Kidney (tissue), 22 donors: ENCODE measurements at places on chromosomes 4 and X. TPM values are rescaled to one million over a fixed set of nuclear protein-coding genes. Genes with fewer than 3 reads are reported as not detected.
A peak's percentile ranks its signal among the peaks of the same experiment; 100 is the strongest.

MAP9 gene
- 20.1 TPM for total RNA-seq

GRCh38 chr4:153074936-153075630, 129.2 kb upstream of the TRIM2 start:
- H3K36me3 ChIP-seq = no peaks in the 10 kb centered on the region
- H3K27ac ChIP-seq = no peak overlapping the region
- no peaks in the 10 kb centered on the region for H3K4me1 ChIP-seq
- H3K27me3 ChIP-seq = no peaks in the 10 kb centered on the region

DNA sequence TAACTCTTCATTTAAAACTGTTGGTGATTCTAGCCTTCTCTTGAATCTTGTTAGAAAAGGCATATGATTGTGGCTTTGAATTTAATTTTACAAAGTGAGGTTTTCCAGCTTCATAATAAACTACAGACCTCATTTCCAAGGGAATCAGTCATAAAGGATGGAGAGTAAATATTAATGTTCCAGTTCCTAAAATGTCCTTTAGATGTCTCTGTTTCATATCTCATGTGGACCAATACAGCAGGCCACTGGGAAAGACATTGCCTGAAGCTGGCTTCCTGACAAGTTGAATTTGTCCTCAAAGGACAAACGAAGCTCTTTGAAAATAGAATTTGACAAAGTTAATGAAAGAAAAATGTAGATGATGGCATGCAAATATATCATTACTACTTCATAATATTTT, 125.4 kb downstream of the ZNF330 start:
- peak; percentile 67 for DNase-seq
- no peak overlapping the region for H3K27ac ChIP-seq
- H3K27me3 ChIP-seq = no peaks in the 10 kb centered on the region
- H3K36me3 ChIP-seq = no peaks in the 10 kb centered on the region
- H3K4me1 ChIP-seq = peaks cover 4% of the 10 kb centered on the region

F8 gene
- 41.3 TPM for total RNA-seq

- no peaks in the 10 kb centered on the region for H3K36me3 ChIP-seq
- H3K27ac ChIP-seq = no peak overlapping the region
- no peak overlapping the region for H3K4me3 ChIP-seq
Observed at GRCh38 chr4:28505064-28505463, 1644.4 kb downstream of the STIM2 start.

DCAF8L2 gene
- total RNA-seq = not detected

DNA sequence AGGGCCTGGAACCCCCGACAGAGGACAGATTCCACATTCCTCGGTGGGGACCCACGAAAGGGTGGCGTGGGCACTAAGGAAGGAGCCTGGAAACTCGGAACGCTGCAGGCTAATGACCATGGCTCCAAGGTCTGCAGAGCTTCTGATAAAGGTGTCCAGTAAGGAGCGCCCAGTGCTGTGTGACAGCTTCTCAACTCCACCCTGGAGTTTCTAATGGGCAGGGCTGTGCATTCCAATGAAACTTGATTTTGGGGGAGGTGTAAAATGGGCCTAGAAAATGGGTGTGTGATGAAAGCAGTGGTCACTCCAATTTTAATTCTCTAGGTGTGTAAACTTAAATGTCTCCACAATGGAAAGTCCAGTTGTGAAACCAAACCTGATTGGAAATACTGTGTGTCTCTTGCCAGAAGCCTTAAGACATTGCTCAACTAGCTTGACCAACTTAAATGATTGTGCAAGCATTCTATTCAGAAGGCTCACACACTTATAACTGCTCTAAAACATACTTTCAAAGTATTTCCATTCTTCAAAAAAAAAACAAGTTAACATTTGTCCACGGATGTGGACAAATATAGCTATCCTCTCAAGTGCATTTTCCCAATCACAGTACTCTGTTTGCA, 52.1 kb downstream of the XAGE2 start:
- H3K27ac ChIP-seq = no peak overlapping the region
- no peaks in the 10 kb centered on the region for H3K4me1 ChIP-seq
- H3K4me3 ChIP-seq = no peak overlapping the region

SULT1B1 gene
- total RNA-seq = 4.7 TPM

ALG13 gene
- total RNA-seq = 45.5 TPM

BDH2 gene
- total RNA-seq = 104 TPM

ANXA3 gene
- 79.9 TPM for total RNA-seq

ACE2 gene
- total RNA-seq = 5.5 TPM

SPOCK3 gene
- total RNA-seq = 0.25 TPM

GRCh38 chr4:158164768-158165213, 8.0 kb downstream of the GASK1B start:
- H3K27me3 ChIP-seq = no peaks in the 10 kb centered on the region
- no peaks in the 10 kb centered on the region for H3K36me3 ChIP-seq
- DNase-seq = no peak
- H3K4me1 ChIP-seq = peaks cover 3% of the 10 kb centered on the region
- no peak overlapping the region for H3K4me3 ChIP-seq
- no peak overlapping the region for H3K27ac ChIP-seq

- no peak overlapping the region for H3K27ac ChIP-seq
- no peak overlapping the region for H3K4me3 ChIP-seq
- no peaks in the 10 kb centered on the region for H3K4me1 ChIP-seq
- no peaks in the 10 kb centered on the region for H3K27me3 ChIP-seq
- H3K36me3 ChIP-seq = no peaks in the 10 kb centered on the region
Observed at GRCh38 chr4:90198086-90198847, 71.1 kb downstream of the CCSER1 start.

NEUROG2 gene
- total RNA-seq = not detected

DNA sequence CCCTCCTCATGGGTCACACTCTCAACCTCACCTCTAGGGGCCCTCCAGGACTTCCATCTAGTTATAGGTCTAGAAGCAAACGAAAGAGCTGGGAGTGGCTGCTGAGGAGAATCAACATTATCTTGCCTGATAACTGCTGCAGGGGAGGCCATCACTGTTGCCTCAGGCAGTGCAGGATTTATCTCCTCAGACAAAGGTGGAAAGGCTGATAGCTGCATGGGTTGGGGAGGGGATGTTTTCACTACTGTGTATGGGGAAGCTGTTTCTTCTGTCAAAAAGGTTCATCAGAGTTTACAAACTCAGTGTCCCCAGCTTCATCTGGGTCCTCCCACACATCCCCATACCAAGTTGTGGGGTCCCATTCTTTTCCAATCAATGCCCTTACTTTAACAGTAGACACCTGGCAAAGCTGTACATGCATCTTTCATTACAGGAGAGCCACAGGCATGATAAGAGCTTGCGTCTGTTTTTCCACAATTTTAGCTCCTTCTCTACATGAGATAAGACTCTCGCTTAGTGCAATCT, 17.6 kb upstream of the PRDM8 start:
- no peaks in the 10 kb centered on the region for H3K36me3 ChIP-seq
- no peak overlapping the region for H3K27ac ChIP-seq
- peaks cover 9% of the 10 kb centered on the region for H3K4me1 ChIP-seq

SERTM2 gene
- 0.35 TPM for total RNA-seq

PRDM8 gene
- 4.2 TPM for total RNA-seq

DNA sequence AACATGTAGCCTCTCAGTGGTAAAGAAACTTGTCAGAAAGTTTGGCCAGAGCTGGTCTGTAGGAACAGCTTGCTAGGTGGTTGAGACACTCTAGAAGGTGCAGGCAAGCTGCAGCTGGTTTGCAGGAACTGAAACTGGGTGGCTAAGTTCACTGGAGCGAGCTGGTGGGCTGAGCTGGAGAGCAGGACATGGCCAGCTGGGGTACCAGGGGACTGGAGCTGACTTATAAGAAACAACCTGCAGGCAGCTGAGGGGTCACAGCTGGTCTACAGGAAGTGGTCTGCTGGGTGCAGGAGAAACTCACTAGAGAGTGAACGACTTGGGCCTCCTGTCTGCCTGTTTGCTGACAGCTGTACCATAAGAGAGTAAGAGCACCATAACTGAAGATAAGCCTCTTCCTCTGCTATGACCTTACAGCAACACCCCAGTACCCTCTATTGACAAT, 157.1 kb upstream of the LNX1 start:
- no peaks in the 10 kb centered on the region for H3K27me3 ChIP-seq
- no peaks in the 10 kb centered on the region for H3K4me1 ChIP-seq
- no peaks in the 10 kb centered on the region for H3K36me3 ChIP-seq
- H3K27ac ChIP-seq = no peak overlapping the region

- no peaks in the 10 kb centered on the region for H3K27me3 ChIP-seq
- no peak for DNase-seq
- no peaks in the 10 kb centered on the region for H3K36me3 ChIP-seq
- peak overlapping the region; percentile 45 for H3K27ac ChIP-seq
- no peak overlapping the region for H3K4me3 ChIP-seq
Observed at GRCh38 chr4:153143527-153144348, 60.5 kb upstream of the TRIM2 start.

- no peak for DNase-seq
- H3K4me3 ChIP-seq = no peak overlapping the region
- H3K4me1 ChIP-seq = peaks cover 9% of the 10 kb centered on the region
- no peaks in the 10 kb centered on the region for H3K27me3 ChIP-seq
- H3K36me3 ChIP-seq = no peaks in the 10 kb centered on the region
Observed at GRCh38 chr4:8207314-8207713, 8.2 kb downstream of the SH3TC1 start.

GRCh38 chrX:153491351-153491914, 3.3 kb upstream of the BGN start:
- H3K27me3 ChIP-seq = no peaks in the 10 kb centered on the region
- no peak overlapping the region for H3K4me3 ChIP-seq
- peak; percentile 32 for DNase-seq
- H3K4me1 ChIP-seq = peaks cover 13% of the 10 kb centered on the region
- H3K36me3 ChIP-seq = no peaks in the 10 kb centered on the region

ADGRA3 gene
- 28.7 TPM for total RNA-seq
